ENCODE measurements at places on chromosomes 1 and 21. TPM values are rescaled to one million over a fixed set of nuclear protein-coding genes. Genes with fewer than 3 reads are reported as not detected.

The NBPF26 gene
- 13.1 TPM for total RNA-seq

The RHD gene
- total RNA-seq: 0.28 TPM

The VWA5B1 gene
- not detected for total RNA-seq

The PTPN14 gene
- 42.8 TPM for total RNA-seq

The ATP1A2 gene
- total RNA-seq: under 0.01 TPM

The CGN gene
- 0.36 TPM for total RNA-seq

The RXFP4 gene
- total RNA-seq: not detected

The SLC9C2 gene
- total RNA-seq: not detected

The PROX1 gene
- total RNA-seq: 0.28 TPM

The UTS2 gene
- not detected for total RNA-seq

The ADGRB2 gene
- 2.2 TPM for total RNA-seq

The KLF17 gene
- total RNA-seq: 0.28 TPM

The CFHR3 gene
- total RNA-seq: not detected

The PODN gene
- total RNA-seq: 0.56 TPM

The LCE1A gene
- total RNA-seq: not detected

The FAM72D gene
- total RNA-seq: 0.72 TPM

The KCNC4 gene
- 0.18 TPM for total RNA-seq

The UMODL1 gene
- total RNA-seq: not detected

The CD5L gene
- total RNA-seq: not detected

The CD1B gene
- not detected for total RNA-seq

The INSRR gene
- not detected for total RNA-seq

The TSPAN2 gene
- 0.83 TPM for total RNA-seq

The CITED4 gene
- 0.28 TPM for total RNA-seq

The CLDN17 gene
- not detected for total RNA-seq

The CLEC20A gene
- total RNA-seq: not detected

The SPATA21 gene
- not detected for total RNA-seq

The USH2A gene
- under 0.01 TPM for total RNA-seq

The KLHDC9 gene
- total RNA-seq: 0.18 TPM

The RPE65 gene
- total RNA-seq: under 0.01 TPM

The ITLN2 gene
- not detected for total RNA-seq

The GATAD2B gene
- 3.8 TPM for total RNA-seq

The KCNE1 gene
- total RNA-seq: 0.90 TPM

The PEA15 gene
- total RNA-seq: 296 TPM

The PLA2G2D gene
- not detected for total RNA-seq

The NR1I3 gene
- not detected for total RNA-seq

The SPRR1A gene
- not detected for total RNA-seq

The CACNA1S gene
- total RNA-seq: not detected

The ELF3 gene
- not detected for total RNA-seq

The KRTAP7-1 gene
- not detected for total RNA-seq

The LYSMD1 gene
- total RNA-seq: 10.4 TPM

The IKBKE gene
- 21.4 TPM for total RNA-seq

The GBP6 gene
- not detected for total RNA-seq

The TMEM54 gene
- total RNA-seq: 25.5 TPM

The ZNF683 gene
- not detected for total RNA-seq

The SLC2A5 gene
- total RNA-seq: not detected

The CLDN19 gene
- not detected for total RNA-seq

The GNL2 gene
- total RNA-seq: 77.4 TPM

The LINGO4 gene
- not detected for total RNA-seq

The PLA2G5 gene
- total RNA-seq: not detected

The PHF13 gene
- total RNA-seq: 7.3 TPM

The LYPD8 gene
- not detected for total RNA-seq

The CRNN gene
- not detected for total RNA-seq

The CENPS gene
- total RNA-seq: 11.4 TPM

All from IMR-90 (cell line).